ENCODE measurements at places on chromosomes 7 and 10.

DNA sequence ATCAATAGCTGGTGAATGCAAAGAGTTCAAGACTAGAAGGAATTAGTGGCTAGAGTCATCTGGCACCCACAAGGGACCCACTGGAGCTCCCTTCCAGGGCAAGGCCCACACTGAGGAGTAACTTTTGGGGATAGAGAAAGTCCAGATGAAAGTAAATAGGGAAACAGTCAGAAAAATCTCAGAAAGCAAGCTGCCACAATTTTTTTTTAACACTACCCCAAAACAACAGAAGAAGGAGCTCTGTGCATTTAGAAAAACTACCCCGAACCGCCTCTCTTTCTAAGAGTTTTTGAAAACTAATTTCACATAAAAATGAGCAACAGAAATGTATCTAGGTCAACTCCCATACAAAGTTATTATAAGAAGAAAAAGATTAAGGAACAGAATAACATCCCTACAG, 42.2 kb downstream of the AOAH start:
- H3K36me3 ChIP-seq = no peaks in the 10 kb centered on the region
- no peak for DNase-seq
- no peaks in the 10 kb centered on the region for H3K27me3 ChIP-seq
- H3K27ac ChIP-seq = no peak overlapping the region

DNA sequence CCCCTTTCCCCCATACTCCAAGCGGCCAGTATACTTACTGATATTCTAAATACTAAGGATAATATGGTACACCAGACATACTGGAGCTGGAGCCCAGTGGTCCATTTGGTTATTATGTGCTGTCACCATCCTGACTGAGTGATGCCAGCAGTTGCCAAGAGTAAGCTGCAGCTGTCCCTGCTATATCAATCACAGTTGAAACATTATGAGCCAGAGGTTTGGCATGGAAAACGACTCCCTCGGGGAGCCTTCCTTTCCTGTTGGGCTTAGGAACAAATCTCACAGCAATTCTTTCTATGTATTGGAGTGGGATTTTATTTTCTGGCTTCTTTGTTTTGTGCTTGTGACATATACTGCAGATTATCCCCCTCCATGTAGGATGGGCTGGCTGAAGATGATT, 32.6 kb downstream of the STRIP2 start:
- H3K36me3 ChIP-seq = no peaks in the 10 kb centered on the region
- H3K4me3 ChIP-seq = no peak overlapping the region
- H3K27ac ChIP-seq = no peak overlapping the region

DNA sequence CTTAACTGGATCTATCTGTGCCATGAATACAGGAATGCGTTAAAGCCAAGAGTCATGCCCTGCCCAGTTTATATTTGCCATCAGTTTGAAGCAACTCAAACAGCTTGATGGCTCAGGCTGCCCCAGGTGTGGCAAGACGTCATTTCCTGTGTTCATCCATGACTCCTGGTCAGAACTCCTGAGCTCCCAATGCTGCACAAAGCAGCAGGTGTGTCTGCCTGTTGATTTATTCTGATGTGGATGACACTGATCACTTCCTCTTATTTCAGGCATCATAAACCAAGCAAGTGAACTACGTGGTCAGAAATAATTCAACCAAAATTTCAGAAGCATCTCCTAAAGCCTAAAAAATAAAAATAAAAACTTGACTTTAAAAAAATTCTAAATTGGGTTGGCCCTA, 68.5 kb downstream of the EZH2 start:
- H3K4me3 ChIP-seq = no peak overlapping the region
- no peak for DNase-seq
- H3K4me1 ChIP-seq = no peaks in the 10 kb centered on the region
- no peaks in the 10 kb centered on the region for H3K27me3 ChIP-seq

- H3K27ac ChIP-seq = no peak overlapping the region
- peaks cover 9% of the 10 kb centered on the region for H3K4me1 ChIP-seq
- no peak overlapping the region for H3K4me3 ChIP-seq
- DNase-seq = no peak
- H3K27me3 ChIP-seq = peaks cover 17% of the 10 kb centered on the region
These were observed 386 bp upstream of the AS3MT start for GRCh38 chr10:102868911-102869257.

- peak; percentile 38 for DNase-seq
- peak overlapping the region; percentile 60 for H3K27ac ChIP-seq
- H3K4me3 ChIP-seq = peak overlapping the region; percentile 10
- no peaks in the 10 kb centered on the region for H3K27me3 ChIP-seq
These were observed 10.4 kb downstream of the NUB1 start for GRCh38 chr7:151351967-151352366.

DNA sequence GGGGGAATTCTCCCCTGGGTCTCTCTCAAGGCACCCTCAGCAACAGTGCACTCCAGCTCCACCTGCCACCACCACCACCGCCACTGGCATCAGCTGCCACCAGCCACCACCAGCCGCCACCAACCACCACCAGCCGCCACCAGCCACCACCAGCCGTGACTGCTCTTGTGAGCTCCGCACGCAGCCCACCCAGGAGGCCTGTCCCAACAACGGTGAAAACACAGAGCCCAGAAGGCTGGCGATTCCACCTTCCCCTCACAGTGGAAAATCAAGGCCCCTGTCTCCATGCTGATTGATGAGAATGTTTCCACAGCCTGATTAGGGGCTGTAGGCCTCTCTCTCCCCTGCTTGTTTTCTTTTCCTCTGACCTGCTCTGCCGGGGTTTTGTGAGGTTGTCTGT, 41.1 kb downstream of the COBL start:
- H3K36me3 ChIP-seq = no peaks in the 10 kb centered on the region
- DNase-seq = no peak
- no peaks in the 10 kb centered on the region for H3K4me1 ChIP-seq
- no peaks in the 10 kb centered on the region for H3K27me3 ChIP-seq

DNA sequence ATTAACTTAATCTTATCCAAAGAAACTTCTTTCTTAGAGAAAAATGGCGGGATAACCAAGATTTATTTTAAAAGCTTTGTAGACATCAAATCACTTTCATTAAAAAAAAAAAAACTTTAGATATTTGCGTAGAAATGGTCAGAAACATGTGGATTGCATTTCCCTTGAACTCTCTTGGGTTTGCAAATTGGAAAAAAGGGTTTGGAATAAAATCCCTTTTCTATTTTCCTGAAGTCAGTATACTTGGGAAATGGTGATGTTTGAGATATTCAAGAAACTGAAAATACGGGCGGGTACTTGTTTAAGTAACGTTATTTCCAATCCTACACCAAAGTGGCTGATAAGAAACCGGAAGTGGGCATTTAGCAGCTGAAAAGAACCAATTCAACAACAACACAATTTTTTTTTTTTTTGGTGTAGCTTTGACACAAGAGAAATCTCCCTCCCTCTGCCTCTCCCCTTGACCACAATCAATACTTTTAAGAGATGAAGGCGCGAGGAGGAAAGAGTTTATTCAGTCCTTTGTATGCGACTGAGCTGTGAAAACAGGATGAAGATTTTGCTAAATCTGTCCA, 13.7 kb upstream of the GFRA1 start:
- H3K36me3 ChIP-seq = no peaks in the 10 kb centered on the region
- H3K4me3 ChIP-seq = no peak overlapping the region
- DNase-seq = no peak
- no peaks in the 10 kb centered on the region for H3K27me3 ChIP-seq

DNA sequence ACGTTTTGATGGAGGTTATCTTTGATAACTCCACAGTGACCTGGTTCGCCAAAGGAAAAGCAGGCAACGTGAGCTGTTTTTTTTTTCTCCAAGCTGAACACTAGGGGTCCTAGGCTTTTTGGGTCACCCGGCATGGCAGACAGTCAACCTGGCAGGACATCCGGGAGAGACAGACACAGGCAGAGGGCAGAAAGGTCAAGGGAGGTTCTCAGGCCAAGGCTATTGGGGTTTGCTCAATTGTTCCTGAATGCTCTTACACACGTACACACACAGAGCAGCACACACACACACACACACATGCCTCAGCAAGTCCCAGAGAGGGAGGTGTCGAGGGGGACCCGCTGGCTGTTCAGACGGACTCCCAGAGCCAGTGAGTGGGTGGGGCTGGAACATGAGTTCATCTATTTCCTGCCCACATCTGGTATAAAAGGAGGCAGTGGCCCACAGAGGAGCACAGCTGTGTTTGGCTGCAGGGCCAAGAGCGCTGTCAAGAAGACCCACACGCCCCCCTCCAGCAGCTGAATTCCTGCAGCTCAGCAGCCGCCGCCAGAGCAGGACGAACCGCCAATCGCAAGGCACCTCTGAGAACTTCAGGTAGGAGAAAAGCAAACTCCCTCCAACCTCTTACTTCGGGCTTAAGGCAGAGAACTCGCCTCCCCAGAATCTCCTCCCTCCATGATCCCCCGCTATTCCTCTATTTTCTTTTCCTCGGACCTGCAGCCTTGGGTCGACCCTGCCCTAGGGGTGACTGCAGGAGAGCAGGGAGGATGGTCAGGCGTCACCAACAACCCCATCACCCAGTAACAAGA, at the start of gene SERPINE1:
Gene SERPINE1, plus strand, starts transcription at position 454 of the 809 bp plus-strand sequence. CDS start 1,290 bp downstream, outside the sequence.
- peak; percentile 28 for DNase-seq
- peaks cover 32% of the 10 kb centered on the region for H3K4me1 ChIP-seq
- H3K27ac ChIP-seq = no peak within 1 kb of the TSS
- H3K36me3 ChIP-seq = no peaks in the 10 kb centered on the region

- peaks cover 3% of the 10 kb centered on the region for H3K4me1 ChIP-seq
- no peak overlapping the region for H3K4me3 ChIP-seq
These were observed 14.8 kb upstream of the ZMIZ2 start for GRCh38 chr7:44733708-44734481.

- H3K36me3 ChIP-seq = no peaks in the 10 kb centered on the region
- no peak overlapping the region for H3K4me3 ChIP-seq
- DNase-seq = no peak
- no peaks in the 10 kb centered on the region for H3K27me3 ChIP-seq
- H3K27ac ChIP-seq = no peak overlapping the region
These were observed 32.1 kb downstream of the PRKG1 start for GRCh38 chr10:51106311-51106945.

DNA sequence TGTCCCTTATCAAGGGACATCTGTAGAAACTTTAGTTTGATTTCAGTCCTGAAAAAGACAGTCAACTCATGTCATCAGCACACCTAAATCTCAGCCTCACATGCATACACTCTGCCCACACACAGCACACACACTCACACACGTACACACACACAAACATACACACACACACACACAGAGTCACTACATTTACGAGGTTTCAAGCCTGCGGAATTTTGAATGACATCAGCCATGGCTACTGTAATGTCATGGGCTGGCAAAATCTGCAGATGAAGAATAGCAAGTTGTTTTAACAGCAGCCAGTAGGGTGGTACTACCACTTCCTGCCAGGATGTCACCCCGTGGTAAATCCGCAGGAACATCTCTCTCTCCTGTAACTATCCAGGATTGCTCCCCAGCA, 37.1 kb upstream of the EZH2 start:
- H3K36me3 ChIP-seq = no peaks in the 10 kb centered on the region
- no peaks in the 10 kb centered on the region for H3K27me3 ChIP-seq
- H3K27ac ChIP-seq = no peak overlapping the region
- no peak for DNase-seq

GRCh38 chr10:1659221-1659791, 78.0 kb downstream of the ADARB2 start:
- H3K36me3 ChIP-seq = no peaks in the 10 kb centered on the region
- no peak overlapping the region for H3K27ac ChIP-seq
- peaks cover 5% of the 10 kb centered on the region for H3K4me1 ChIP-seq
- no peak overlapping the region for H3K4me3 ChIP-seq
- DNase-seq = no peak
- peaks cover 3% of the 10 kb centered on the region for H3K27me3 ChIP-seq

DNA sequence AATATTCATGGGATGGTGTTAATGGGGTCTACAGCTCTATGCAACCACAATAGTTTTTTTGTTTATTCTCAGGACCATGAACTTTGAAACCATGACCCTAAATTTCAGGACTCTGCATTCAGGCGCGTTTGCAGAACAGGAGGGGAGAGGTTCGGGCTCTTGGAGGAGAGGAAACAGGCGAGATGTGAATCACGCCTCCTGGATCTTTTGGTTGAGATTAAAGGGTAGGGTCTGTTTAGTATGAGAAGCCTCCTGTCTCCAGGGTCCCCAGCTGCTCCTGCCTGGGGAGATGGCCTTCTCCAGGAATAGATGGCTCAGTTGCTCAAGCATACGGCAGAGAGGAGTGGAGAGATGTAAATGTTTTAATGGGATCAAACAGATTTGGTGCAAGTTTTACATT, 18.2 kb downstream of the TLL2 start:
- H3K36me3 ChIP-seq = no peaks in the 10 kb centered on the region
- no peaks in the 10 kb centered on the region for H3K27me3 ChIP-seq
- no peaks in the 10 kb centered on the region for H3K4me1 ChIP-seq
- no peak for DNase-seq
- H3K27ac ChIP-seq = no peak overlapping the region

DNA sequence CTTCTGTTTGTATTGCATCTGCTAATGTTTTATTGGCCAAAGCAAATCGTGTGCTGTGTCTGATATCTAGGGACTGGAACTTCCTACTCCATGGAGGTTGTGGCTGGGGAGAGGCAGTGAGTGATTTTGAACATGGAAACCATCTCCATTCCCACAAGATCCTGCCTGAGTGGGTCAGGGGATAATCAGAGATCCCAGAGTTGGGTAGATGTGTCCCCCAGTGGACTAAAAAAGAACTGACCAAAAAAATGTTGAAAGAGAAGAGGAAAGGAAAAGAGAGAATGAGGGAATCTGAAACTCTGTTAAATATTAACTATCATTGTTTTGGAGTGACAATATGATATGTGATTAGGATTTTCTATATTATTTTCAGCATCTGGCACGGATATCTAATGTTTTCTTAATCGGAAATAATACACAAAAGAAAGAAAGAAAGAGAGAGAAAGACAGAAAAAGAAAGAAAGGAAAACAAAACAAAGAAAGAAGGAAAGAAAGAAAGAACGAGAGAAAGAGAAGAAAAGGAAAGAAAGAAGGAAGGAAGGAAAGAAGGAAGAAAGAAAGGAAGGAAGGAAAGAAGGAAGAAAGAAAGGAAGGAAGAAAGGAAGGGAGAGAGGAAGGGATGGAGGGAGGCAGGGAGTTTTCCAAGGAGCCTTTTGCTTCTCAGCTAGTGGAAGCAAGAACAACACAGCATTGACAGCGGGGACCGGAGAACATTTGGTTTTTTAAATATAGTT, 638.5 kb downstream of the CCSER2 start:
- no peak overlapping the region for H3K27ac ChIP-seq
- no peak overlapping the region for H3K4me3 ChIP-seq

- H3K4me3 ChIP-seq = no peak overlapping the region
- H3K27ac ChIP-seq = no peak overlapping the region
- H3K27me3 ChIP-seq = peaks cover 7% of the 10 kb centered on the region
- DNase-seq = no peak
- no peaks in the 10 kb centered on the region for H3K4me1 ChIP-seq
These were observed 208.7 kb upstream of the FAM3C start for GRCh38 chr7:121604627-121605316.

- H3K27me3 ChIP-seq = no peaks in the 10 kb centered on the region
- no peaks in the 10 kb centered on the region for H3K4me1 ChIP-seq
- no peak for DNase-seq
- H3K27ac ChIP-seq = no peak overlapping the region
- no peaks in the 10 kb centered on the region for H3K36me3 ChIP-seq
These were observed 62.1 kb upstream of the ADGRA1 start for GRCh38 chr10:133025558-133026090.

GRCh38 chr10:122845783-122846332, at the start of gene CUZD1:
Gene CUZD1, minus strand, starts transcription at chr10:122845857. Its CDS starts 14 bp downstream, at chr10:122845843.
- H3K4me3 ChIP-seq = no peak within 1 kb of the TSS
- H3K27me3 ChIP-seq = no peaks in the 10 kb centered on the region
- H3K36me3 ChIP-seq = peaks cover 6% of the 10 kb centered on the region
- DNase-seq = no peak

All from CD4-positive, alpha-beta T cell (primary cell).